ENCODE measurements at places on chromosomes 7 and 10. TPM values are rescaled to one million over a fixed set of nuclear protein-coding genes. Genes with fewer than 3 reads are reported as not detected.

Gene CADPS2
- not detected for total RNA-seq

- no peak for DNase-seq
Measured at GRCh38 chr10:4498711-4499251, 327.2 kb upstream of the AKR1E2 start.

DNA sequence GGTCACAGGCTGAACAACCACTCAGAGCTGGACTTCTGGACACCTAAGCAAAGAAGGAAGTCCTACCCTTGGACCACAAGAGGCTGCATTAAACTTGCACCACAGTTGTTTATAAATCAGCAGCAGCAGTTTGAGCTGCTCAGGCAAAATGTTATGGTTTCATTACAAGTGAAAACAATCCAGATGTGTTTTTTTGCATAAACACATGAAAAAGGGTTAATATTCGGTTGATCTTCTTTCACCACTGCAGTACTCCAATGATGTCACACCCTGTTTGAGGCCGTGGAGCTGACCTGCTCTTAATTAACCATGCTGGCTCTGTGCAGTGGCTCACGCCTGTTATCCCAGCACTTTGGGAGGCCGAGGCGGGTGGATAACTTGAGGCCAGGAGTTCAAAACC, 490.8 kb upstream of the CELF2 start:
- no peak for DNase-seq

Gene SSBP1
- total RNA-seq = 123 TPM

DNA sequence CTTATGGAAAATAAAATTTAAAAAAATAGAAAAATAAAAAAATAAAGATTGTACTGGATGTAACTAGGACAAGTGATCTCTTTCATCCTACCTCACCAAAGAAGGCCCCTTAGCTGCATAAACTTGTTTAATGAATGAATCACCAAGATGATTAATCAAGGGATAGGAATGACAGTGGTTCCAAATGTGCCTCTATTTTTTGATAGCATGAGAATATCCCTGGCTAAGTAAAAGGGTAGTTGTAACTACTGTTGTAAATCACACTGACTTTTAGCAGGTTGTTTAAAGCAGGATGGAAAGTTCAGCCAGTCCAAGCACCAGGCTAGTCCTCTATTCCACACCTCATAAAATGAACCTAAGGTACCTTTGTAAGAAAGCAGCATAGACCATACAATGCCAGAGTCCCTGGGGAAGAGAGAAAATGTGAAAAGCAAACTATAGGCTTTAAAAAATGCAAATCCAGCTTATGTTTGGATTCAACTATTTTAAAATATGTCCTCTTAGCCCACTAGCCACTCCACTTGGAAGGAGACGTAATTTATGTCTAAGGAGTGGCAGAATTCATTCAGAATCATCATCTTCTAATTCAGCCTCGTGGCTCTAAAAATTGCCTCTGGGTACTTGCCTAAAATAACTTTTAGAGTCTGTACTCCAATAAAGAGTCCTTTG, 126.8 kb downstream of the SKIDA1 start:
- DNase-seq = no peak

Gene TLL2
- total RNA-seq = not detected

Gene SPDYE2B
- not detected for total RNA-seq

- no peak for DNase-seq
Measured at GRCh38 chr7:12827920-12828319, 140.5 kb downstream of the ARL4A start.

DNA sequence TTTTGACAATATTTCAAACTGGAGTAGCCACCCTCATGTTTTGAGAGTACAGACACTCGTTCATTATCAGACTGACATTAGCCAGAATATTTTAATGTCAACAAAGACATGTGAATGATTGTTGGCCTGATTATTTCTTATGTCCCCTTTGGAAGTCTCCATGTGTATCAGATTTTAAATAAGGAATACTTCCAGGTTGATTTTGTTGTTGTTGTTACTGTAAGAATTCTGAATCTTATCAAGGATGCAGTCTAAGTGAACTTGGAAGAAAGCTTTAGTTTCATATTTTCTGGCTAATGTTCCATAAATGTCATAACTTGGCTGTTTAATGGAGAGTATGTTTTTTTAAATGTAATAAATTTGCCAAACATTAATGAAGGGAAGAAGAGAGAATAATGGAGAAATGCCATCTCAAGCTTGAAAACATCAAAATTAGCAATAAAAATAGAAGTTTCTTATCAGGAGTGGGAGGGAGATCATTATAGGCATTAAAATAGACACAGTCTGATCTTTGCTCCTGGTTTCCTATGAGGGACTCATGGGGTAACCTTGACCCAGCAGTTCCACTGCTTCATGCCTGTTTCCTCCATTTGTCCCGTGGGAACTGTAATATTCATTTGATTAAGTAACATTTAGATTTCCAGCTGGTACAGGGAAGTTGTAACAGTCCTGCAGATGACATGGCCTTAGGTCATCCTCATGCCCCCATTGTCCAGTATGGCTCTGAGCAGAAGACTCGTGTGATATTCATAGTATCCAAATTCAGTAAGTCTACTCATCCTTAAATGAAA, 122.4 kb upstream of the KIAA1217 start:
- no peak for DNase-seq

DNA sequence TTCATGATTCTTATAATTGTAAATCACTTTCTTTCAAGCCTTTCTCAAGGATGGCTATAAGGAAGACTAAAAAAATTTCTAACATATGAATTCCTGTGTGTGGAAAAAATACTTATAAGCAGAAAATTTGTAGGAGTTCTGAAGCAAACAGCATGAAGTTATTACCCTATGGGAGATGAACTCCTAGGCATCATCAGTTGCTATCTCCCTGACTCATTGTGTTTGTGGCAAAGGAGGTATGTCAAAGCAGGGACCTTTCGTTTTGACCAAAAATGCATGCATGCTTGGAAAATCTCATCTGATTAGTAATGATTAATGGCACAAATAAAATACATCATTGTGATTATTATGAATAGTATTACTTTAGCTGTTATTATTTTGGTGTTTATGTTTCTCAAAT, 59.4 kb downstream of the CALCR start:
- no peak for DNase-seq

Gene WDR11
- total RNA-seq = 35.8 TPM

DNA sequence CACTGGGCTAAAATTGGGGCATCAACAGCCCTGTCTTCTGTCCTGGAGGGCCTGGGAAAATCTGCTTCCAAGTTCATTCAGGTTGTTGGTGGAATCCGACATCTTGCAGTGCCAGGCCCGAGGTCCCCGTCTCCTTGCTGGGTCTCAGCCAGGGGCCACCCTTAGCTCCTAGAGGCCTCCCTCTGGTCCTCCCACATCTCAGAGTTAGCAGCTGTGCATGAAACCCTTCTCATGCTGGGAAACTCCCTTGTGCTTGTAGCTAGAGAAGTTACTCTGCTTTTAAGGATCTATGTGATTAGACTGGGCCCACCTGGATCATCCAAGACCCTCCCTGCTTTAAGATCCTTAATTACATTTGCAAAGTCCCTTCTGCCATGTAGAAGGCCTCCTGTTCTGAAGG, 15.3 kb downstream of the HIP1 start:
- no peak for DNase-seq

Gene RAMP3
- not detected for total RNA-seq

Gene BICC1
- not detected for total RNA-seq

DNA sequence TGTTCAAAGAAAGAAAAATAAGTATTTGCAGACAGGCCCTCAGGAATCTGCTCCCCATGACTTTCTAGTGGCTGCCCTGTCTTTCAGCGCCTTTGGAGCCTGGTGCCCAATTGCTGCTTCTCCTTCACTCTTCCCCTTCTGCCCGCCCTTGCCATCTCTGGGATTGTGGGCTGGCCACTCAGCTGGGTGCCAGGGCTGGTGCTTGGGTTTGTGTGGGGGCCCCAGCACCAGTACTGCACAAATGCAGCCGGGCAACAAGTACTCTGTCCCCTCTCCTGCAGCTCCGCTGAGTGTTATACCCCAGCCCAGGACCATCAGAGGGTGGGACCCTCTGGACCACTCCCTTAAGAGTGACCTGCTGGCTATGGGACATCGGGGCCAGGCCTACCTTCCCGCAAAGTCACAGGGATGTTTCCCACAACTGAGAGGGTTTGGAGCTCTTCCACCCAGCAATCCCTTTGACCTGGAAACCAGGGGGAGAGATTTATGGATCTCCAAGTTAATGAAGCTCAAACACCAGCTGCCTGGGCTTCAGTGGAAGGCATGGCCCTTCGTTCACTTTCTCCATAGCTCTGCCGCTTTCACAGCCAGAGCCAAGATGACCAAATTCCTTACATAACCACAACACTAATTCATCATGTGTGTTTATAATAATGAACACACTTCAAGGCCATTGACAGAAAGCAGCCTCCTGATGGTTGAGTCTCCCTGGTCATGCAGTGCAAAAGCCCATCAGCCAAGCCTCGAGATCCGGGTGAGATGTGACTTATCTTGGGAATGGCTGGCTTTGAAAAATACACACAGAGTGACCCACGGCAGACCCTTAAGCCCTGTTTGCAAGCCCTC, 313.9 kb upstream of the ZNF32 start:
- peak; percentile 26 for DNase-seq

Gene BMPER
- total RNA-seq = not detected

Gene ZNF467
- total RNA-seq = not detected

GRCh38 chr7:141444961-141445360, 106.2 kb upstream of the AGK start:
- DNase-seq = no peak

Gene HNRNPF
- 512 TPM for total RNA-seq

DNA sequence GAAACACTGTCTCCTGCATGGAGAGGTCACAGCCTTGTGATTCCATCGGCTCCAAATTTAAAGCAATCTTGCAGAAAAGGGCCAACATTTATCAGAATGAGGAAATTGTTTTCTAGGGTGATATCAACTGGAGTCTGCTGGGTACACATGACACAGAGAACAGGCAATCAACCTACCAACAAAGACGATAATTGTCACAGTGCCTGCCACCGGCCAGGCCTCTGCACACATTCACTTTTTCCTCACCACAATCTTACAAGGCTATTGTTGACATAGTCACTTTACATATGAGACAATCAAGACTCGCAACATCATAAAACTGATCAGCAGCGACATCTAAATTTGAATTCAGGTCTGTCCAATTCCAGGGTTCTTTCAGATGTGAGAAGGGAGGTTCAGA, 189.4 kb downstream of the KCNMA1 start:
- DNase-seq = no peak

DNA sequence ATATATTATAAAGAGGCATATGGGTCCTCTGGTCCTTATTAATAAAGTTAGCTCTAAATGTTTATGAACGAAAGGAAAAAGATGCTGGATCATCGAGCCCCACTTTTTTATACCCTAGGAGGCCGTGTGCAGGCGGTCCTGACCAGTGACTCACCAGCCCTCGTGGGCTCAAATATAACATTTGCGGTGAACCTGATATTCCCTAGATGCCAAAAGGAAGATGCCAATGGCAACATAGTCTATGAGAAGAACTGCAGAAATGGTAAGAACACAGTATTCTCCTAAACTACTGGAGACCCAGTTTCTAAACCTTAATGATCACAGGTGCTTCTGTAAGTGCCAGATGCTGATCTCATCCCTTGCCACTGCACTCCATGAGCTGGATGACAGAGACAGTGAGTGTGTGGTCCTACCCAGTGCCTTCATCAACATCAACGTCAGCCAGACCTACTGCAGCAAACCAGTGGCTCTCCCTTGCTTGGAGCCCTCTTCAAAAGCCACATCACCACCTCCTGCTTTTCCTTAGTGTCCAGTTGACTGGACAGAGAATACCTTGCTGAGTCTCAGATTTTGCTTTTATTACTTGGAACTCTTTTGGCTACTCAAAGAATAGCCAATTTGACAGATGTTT, 7.6 kb downstream of the GPNMB start:
- no peak for DNase-seq

DNA sequence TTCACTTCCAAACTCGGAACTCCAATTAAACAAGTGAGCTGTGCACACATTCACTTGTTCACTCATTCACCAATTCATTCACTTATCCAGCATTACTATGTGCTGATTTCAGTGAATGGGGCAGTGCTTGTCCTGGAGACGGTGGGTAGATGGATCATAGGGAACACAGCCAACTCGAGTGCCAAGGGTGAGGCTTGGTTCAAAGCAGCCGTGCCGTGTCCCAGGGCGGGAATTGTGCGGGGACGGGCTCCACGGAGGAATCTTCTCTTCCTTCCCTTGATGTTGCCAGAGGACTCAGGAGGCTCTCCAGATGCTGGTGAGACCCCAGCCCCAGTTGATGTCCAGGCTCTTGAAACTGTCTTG, 2.9 kb downstream of the SH2D4B start:
- DNase-seq = no peak

Gene SND1
- total RNA-seq = 158 TPM

DNA sequence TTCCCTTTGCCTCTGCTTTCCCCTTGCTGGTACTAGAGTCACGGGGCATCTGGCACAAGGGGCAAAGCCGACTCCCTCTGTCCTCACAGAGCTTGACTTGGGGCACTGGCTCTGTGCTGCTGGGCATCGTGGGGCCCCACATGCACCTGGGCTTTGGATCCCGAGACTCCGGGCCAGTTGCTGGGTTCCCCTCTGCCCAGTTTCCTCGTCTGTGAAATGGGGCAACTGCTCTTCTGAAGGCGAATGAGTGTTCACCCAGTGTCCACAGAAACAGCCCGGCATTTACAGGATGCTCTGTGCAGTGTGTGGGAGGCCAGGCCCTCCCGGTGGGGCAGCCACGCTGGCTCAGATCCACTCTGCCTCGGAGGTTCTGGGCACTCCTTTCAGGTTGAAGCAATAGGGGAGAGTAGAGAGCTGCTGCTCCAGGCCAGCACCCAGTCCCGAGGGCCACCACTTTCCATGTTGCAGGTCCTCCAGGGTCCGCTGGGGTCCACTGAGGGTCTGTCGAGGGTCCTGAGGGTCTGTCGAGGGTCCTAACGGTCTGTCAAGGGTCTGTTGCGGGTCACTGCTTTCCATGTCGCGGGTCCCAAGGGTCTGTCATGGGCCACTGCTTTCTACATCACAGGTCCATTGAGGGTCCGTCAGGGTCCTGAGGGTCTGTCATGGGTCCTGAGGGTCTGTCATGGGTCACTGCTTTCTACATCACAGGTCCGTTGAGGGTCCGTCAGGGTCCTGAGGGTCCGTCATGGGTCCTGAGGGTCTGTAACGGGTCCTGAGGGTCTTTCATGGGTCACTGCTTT, 103.6 kb downstream of the VIPR2 start:
- peak; percentile 34 for DNase-seq

Gene UFSP1
- total RNA-seq = 2.3 TPM

Gene ATG9B
- 2.3 TPM for total RNA-seq

Gene CALU
- 39.0 TPM for total RNA-seq

DNA sequence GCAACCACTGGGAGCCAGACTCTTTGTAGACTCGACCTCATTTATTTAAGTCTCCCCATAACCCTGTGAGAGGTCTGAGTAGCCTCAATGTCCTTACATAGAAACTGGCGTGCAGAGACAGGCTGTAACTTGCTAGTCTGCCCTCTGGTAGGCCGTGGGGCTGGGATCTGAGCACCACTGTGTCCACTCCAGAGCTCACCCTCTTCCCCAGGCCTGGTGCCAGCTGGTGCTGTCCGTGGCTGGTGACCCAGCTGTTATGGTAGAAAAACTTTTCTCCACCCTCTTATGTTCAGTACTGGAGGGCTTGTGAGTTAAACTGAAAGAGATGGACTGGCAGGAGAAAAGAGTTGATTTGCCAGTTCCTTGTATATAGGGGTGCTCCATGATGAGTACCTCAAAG, 41.9 kb downstream of the ADAMTS14 start:
- no peak for DNase-seq

Gene FOXI2
- not detected for total RNA-seq

GRCh38 chr10:89829262-89829886, 128.0 kb downstream of the KIF20B start:
- DNase-seq = no peak

Data from activated CD8-positive, alpha-beta memory T cell treated with anti-CD3 and anti-CD28 coated beads, Interleukin-2, amount 10 ng/mL, durations not matched to agents 7 days and 5 days (primary cell).